Kidney epithelial cell (primary cell): ENCODE measurements at places on chromosomes 1 and 21. TPM values are rescaled to one million over a fixed set of nuclear protein-coding genes. Genes with fewer than 3 reads are reported as not detected.
A peak's percentile ranks its signal among the peaks of the same experiment; 100 is the strongest.

OR6N1 gene
- not detected in 2 replicates for total RNA-seq

KCNH1 gene
- total RNA-seq = 11.6 and 14.3 TPM in 2 replicates

RGS4 gene
- total RNA-seq = 6.6 and 20.8 TPM in 2 replicates

UBE2G2 gene
- 39.5 and 40.6 TPM in 2 replicates for total RNA-seq

CLIC6 gene
- 6.3 and 8.0 TPM in 2 replicates for total RNA-seq

NHLH2 gene
- total RNA-seq = 0.14 and 0.38 TPM in 2 replicates

MRAP gene
- not detected in 2 replicates for total RNA-seq

THAP3 gene
- total RNA-seq = 19.0 and 29.4 TPM in 2 replicates

VANGL2 gene
- total RNA-seq = 17.0 and 18.2 TPM in 2 replicates

STPG1 gene
- 7.5 and 12.8 TPM in 2 replicates for total RNA-seq

CFHR2 gene
- not detected in 2 replicates for total RNA-seq

UQCRHL gene
- total RNA-seq = 1.8 and 1.9 TPM in 2 replicates

FAM131C gene
- 0.46 and 0.89 TPM in 2 replicates for total RNA-seq

DNA sequence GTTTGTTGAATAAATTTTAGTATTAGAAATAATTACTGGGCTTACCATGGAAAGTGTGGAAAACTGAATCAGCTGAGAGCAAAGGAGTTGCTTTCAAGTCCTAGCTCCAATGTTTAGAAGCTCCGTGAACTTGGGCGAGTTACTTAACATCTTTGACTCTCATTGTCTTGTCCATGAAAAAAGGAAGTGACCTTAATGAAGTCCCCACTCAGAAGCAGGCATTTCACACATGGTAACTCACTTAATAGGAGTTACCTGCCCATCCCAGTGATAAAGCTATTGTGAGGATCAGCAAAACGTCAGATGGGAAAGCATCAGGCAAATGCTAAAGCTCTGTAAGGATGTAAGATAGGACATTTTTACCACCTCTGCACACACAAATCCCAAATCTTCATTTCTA, 34.0 kb upstream of the GADD45A start:
- DNase-seq = no peak

DNA sequence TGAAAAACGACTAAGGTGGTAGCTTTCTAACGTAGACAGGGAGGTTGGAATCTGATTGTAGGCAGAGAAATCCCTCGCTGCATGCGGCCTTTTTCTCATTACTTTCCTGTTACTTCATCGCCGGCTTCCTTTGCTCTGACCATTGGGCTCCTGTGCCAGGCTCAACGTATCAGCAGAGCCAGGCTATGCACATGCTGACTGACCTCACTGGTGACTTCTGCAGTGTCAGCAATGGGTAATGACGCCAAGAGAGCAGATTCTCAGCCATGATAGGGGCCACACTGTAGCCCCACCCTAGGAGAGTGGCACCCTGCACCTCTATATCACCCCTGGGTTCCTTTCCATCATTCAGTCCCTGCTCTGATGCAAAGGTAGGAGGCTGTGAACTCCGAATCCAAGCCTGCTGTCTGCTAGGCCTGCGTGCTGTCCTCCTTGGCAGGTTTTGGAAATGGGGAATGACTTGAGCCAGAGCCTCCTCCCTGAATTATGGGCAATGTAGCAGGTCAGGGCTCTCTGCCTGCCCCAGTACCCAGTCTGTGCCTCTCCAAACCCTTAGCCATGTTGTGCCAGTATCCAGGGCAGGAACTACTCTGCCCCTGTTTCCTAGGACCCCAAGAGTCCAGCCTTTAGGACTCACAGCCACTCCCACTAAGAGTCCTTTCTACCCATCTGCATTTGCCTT, 11.4 kb downstream of the PPFIA4 start:
- DNase-seq = no peak

- DNase-seq = no peak
Measured at GRCh38 chr1:29453502-29454240, 217.3 kb downstream of the PTPRU start.

DNA sequence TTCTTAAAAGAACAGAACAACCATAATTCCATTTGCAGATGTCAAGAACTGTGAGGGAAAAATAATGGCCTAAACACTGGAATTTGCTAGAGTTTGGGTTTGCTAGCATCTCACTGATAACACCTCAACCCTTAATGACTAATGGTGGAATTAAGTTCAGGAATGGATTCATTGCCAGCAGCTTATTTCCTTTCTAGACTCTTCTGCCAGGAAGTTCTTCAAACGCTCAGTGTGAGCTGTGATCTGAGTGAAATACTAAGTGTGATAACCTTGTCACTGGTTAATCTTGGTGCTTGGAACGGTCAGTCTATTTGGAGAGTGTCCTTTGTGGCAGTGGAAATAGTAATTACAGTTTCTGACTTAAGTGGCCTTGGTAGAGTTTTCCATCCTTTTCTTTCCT, 21.6 kb upstream of the PLEKHM2 start:
- DNase-seq = no peak

GRCh38 chr1:230189341-230189740, 122.3 kb downstream of the GALNT2 start:
- no peak for DNase-seq

- DNase-seq = no peak
Measured at GRCh38 chr1:229842302-229843255, 216.5 kb downstream of the URB2 start.

DNA sequence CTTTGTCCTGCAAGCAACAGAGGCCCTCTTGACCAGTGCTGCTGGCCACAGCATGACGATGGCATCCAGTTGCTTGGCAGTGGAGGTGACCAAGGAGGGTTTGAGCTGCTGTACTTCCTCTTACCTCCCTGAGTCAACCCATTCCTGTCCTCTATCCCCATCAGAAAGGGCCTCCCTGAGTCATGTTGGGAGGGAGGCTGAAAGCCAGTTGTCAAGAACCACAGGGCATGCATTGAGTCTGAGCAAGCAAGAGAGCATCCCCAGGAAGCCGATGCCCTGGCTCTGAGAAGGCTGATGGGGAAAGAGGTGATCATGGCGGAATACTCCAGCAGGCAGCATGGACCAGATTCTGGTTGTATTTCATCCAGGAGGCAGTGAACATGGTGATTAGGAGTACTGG, 69.6 kb downstream of the LACTBL1 start:
- DNase-seq = no peak

DNA sequence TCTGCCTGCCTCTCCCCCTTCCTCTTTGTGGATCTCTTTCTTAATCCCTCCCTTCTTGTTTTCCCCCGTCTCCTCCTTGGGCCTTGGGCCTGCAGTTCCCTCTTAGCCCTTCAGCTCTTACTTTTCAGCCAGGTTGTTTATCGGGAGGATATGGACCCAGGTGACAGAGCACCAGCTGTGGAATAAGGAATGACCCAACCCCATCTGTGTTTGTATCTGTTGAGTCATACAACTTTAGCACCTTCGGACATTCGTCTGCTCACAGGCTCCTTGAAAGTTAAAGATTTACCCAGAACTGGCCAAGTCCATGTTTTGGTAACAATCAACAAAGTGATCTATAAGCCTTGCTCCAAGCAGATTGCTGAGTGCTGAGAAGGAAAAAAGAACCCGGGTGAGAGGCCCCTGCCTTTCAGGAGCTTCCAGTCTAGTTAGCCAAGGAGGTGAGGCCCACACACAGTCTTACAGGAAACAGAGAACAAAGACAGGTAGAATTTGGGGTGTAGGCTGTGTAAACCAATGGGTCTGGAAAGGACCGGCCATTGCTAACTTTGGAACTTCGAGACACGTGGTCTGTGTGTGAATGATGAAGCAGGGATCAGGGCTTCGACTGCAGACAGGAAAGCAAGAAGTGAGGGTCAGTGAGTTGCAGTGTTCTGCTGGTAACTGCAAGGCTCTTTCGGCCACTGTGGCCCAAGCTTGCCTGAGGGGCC, 66.7 kb upstream of the F3 start:
- peak; percentile 89 for DNase-seq

GRCh38 chr1:104467590-104467989, 717.9 kb downstream of the AMY1C start:
- DNase-seq = no peak

DNA sequence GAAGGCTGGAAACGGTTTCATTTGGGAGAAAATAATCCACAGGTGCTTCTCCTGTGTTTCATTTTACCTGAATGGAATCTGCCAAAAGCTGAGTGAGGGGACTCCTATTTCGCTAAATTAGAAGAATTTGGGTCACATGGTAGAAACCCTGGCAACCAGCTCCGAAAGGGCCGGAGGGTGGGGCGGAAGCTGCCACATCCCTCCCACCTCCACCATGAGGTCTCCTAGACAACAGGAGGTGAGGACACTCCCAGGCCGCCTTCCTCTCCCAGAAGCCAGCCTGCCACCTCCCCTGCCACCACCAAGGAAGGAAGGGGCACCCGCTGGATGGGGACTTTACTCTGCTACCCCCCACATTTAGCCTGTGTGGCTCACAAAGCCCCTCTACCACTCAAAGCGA, 199.9 kb upstream of the ZC3H12A start:
- DNase-seq = no peak

DNA sequence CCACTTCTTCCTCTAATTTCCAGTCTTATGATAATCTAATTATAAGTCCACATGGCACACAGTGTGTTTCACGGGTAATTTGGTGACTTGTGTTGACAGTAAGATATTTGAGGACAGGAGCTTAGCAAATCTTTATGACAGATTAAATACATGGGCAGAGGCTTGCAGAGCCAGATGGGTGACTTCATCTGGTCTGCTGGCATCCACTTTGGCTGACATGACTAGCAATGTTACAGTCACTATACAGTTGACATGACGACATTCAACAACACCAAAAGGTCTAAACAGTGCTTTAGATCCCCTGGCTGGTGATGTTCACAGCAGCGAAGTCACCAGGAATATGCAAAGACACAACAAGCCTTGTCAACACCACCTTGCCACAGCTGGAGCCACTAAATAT, 147.2 kb downstream of the ETS2 start:
- no peak for DNase-seq

GRCh38 chr1:214957330-214958137, 125.0 kb upstream of the KCNK2 start:
- peak; percentile 39 for DNase-seq

- no peak for DNase-seq
Measured at GRCh38 chr1:18642278-18643095, 11.8 kb downstream of the PAX7 start.

- no peak for DNase-seq
Measured at GRCh38 chr1:110563089-110563488, 43.1 kb downstream of the KCNA2 start.

GRCh38 chr1:52403566-52404115, 582 bp downstream of the ORC1 start:
- DNase-seq = peak; percentile 37

- DNase-seq = no peak
Measured at GRCh38 chr1:109807402-109807801, 43.7 kb upstream of the EPS8L3 start.

DNA sequence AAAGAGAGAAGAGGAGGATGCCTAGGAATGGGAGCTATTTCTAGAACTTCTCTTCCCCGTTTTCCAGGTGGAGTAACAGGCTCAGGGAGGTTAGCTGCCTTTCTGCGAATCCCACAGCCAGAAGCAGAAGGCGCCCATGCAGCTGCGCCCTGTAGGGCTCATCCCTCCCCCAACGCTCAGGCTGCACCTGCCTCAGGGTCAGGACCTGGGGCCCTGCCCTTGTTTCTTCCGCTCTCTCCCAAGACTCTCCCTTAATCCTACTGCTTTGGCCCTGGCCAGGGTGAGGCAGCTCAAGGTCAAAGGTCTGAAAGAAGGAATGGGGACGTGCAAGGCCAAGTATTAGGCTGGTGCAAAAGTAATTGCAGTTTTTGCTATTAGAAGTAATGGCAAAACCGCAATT, 30.5 kb upstream of the PADI2 start:
- DNase-seq = no peak

GRCh38 chr1:38194472-38194871, 147.9 kb upstream of the POU3F1 start:
- no peak for DNase-seq

DNA sequence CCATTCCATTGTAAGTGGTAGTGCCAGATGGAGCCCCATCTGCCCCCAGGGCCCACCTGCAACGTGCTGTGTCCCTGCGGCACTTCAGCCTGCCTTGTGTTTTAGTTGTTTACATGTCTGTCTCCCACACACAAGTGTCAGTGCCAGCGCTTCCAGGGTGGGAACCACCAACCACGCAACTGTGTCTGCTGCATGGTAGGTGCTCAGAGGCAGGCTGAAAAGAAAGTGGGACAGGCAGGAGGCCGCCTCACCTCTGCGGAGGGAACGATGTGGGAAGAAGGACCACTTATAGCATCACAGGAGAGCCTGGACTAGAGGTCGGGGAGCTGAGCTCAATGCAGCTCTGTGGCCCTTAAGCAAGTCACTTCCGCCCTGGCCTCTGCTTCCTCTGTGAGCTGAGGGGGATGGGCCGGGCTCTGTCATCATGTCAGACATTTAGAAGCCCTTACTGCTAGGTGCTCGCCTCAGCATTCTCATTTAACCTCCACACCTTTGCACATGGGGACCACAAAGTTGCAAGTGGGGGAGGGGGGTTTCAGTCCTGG, 17.9 kb downstream of the SLC9A1 start:
- DNase-seq = no peak

GRCh38 chr1:6116137-6116536, 64.0 kb downstream of the CHD5 start:
- no peak for DNase-seq

DNA sequence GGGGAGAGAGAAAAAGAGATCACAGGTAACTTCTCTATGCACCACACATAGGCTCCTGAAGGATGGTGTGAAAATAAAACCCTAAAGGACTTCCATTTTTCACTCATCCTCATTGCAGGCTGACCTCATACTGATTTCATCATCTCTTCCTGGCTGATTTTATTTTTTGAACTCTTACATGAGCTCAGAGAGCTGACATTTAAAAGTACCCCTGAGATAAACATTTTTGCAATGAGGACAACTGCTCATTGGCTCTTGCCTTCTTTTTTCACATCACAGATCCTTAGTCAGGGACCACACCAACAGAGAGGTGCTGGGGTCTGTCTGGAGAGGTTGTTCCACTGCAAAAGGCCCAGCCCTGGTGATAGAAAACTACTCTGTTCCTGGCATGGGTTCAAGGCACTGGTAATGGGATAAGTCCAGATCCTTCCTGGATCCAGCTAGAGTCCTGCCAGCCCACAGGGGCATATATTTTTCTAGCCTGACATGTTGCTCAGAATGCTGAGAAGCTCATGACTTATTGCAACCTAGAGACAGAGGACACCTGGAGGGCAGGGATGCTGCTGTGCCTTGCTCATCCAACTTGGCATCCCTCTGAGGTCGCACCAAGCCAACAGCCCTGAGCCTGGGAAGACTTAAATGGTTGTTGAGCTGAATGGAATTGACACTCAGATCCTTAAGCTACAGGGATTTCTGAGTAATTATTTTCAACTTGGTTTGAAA, 360.0 kb downstream of the HHAT start:
- no peak for DNase-seq
